Sigmoid colon (tissue), 7 donors: ENCODE measurements at places on chromosomes 3 and 15. TPM values are rescaled to one million over a fixed set of nuclear protein-coding genes. Genes with fewer than 3 reads are reported as not detected.

- H3K36me3 ChIP-seq = no peaks in the 10 kb centered on the region
- H3K4me3 ChIP-seq = no peak overlapping the region
- H3K27ac ChIP-seq = no peak overlapping the region
- H3K4me1 ChIP-seq = peaks cover 6% of the 10 kb centered on the region
- no peak for DNase-seq
- no peaks in the 10 kb centered on the region for H3K27me3 ChIP-seq
Observed at GRCh38 chr15:60795889-60796288, 316.9 kb upstream of the ICE2 start.

The CCR2 gene
- 1.1 TPM for total RNA-seq

The SLC28A2 gene
- not detected for total RNA-seq

GRCh38 chr15:83410532-83410931 lies 36.6 kb upstream of the SH3GL3 start:
- H3K4me1 ChIP-seq = no peaks in the 10 kb centered on the region
- H3K27ac ChIP-seq = no peak overlapping the region
- no peaks in the 10 kb centered on the region for H3K27me3 ChIP-seq
- no peak overlapping the region for H3K4me3 ChIP-seq
- H3K36me3 ChIP-seq = no peaks in the 10 kb centered on the region

DNA sequence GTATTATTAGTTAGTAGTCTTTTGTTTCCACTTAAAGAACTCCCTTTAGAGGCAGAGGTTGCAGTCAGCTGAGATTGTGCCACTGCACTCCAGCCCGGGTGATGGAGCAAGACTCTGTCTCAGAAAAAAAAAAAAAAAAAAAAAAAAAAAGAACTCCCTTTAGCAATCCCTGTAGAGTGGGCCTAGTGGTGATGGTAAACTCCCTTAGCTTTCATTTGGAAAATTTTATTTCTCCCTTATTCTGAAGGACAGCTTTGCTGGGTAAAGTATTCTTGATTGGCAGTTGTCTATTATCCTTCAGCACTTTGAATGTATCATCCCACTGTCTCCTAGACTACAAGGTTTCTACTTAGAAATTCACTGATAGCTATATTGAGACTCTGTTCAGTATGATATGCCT lies 46.0 kb downstream of the RPL39L start:
- no peaks in the 10 kb centered on the region for H3K4me1 ChIP-seq
- H3K27me3 ChIP-seq = no peaks in the 10 kb centered on the region
- H3K4me3 ChIP-seq = no peak overlapping the region
- no peak for DNase-seq
- H3K36me3 ChIP-seq = no peaks in the 10 kb centered on the region

- no peak for DNase-seq
- H3K27ac ChIP-seq = no peak overlapping the region
- no peaks in the 10 kb centered on the region for H3K27me3 ChIP-seq
- no peak overlapping the region for H3K4me3 ChIP-seq
- no peaks in the 10 kb centered on the region for H3K36me3 ChIP-seq
Observed at GRCh38 chr3:149895339-149895738, 75.4 kb downstream of the PFN2 start.

DNA sequence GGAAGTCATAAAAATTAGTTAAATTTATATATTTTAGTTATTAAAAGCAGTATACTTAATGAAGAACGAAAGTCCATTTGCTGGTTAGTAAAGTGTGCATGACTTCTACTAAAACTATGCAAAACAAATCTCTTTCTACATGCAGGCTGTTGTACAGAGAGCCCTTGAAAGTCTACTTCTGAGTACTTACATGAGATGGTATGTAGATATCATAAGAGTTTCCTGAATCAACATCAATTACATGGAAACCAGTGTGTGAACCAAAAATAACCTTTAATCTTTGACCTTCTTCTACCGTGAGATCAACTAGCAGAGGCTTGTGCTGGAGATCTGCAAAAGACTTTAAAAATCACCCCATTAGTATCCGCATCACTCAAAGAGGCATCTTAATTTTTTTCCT lies 42.1 kb upstream of the SLC2A2 start:
- H3K4me1 ChIP-seq = no peaks in the 10 kb centered on the region
- H3K27ac ChIP-seq = no peak overlapping the region
- H3K4me3 ChIP-seq = no peak overlapping the region
- DNase-seq = no peak

The TUSC7 gene
- total RNA-seq = not detected

GRCh38 chr3:14353502-14353901 lies 48.9 kb upstream of the SLC6A6 start:
- no peak for DNase-seq
- H3K36me3 ChIP-seq = no peaks in the 10 kb centered on the region
- peaks cover 6% of the 10 kb centered on the region for H3K4me1 ChIP-seq
- no peaks in the 10 kb centered on the region for H3K27me3 ChIP-seq
- H3K4me3 ChIP-seq = no peak overlapping the region
- no peak overlapping the region for H3K27ac ChIP-seq

The ADAMTS9 gene
- 45.4 TPM for total RNA-seq

- no peak for DNase-seq
- H3K36me3 ChIP-seq = no peaks in the 10 kb centered on the region
- H3K4me3 ChIP-seq = no peak overlapping the region
- no peak overlapping the region for H3K27ac ChIP-seq
- no peaks in the 10 kb centered on the region for H3K27me3 ChIP-seq
Observed at GRCh38 chr15:31858026-31858425, 172.3 kb upstream of the CHRNA7 start.

DNA sequence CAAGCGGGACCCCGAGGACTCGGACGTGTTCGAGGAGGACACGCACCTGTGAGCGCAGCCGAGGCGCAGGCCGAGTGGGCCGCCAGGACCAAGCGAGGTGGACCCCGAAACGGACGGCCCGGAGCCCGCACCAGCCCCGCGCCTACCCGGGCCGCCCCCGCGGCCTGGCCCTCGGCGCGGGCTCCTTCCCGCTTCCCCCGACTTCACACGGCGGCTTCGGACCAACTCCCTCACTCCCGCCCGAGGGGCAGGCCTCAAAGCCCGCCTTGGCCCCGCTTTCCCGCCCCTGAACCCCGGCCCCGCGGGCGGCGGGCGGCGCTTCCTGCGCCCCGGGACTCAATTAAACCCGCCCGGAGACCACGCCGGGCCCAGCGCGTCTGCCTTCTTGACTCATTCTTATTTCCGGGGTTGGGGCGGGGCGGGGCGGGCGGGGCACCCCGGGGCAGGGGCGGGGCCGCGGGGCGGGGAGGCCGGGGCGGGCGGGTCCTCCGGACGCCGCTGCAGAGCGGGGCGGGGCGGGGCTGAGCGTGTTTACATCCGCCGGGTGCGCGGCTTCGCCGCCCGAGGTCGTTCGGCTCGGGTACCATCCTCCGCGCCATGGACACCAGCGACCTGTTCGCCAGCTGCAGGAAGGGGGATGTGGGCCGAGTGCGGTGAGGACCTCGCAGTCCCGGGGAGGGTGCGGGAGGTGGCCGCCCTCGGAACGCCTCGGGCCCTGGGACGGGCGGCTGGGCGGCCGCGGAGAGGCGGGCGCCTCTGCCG lies at the start of gene ABTB1:
ABTB1 (plus strand) TSS at position 524 of the 762 bp plus-strand sequence; CDS start at position 598, 74 bp downstream.
- no peaks in the 10 kb centered on the region for H3K27me3 ChIP-seq
- H3K4me3 ChIP-seq = peak within 1 kb of the TSS; percentile 100
- peaks cover 24% of the 10 kb centered on the region for H3K4me1 ChIP-seq
- H3K27ac ChIP-seq = peak within 1 kb of the TSS; percentile 91

DNA sequence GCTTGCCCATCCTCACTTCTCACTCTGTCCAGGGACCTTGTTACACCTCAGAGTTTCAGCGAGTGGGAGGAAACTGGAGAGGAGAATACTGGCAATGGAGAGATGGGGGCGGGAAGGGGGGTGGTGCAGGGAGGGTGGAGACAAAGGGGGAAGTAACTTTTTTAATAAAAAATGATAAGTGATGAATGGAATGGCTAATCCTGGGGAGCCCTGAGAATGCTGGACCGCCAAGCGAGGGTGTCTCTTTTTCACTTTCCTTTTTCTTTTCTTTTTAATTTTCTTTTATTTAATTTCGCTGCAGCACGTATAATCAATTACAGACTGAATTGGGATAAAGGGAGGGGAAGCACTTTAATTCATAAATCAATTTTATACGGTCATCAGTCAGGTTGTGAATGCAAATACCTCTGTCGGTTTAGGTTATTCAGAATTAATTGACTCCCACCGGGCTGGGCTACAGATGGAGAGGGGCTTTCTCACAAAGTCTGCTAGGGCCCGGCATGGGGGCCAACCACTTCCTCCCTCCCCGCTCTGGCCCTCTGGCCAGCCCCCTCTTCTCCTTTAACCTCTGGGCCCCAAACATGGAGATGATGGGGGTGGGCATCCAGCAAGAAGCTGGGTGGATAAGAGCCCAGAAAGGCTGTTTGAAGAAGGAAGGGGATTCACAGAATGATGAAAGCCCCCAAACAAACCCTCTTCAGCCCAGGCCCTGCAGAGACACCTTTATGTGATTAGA lies 106.8 kb upstream of the BOC start:
- no peaks in the 10 kb centered on the region for H3K27me3 ChIP-seq
- DNase-seq = no peak
- H3K36me3 ChIP-seq = no peaks in the 10 kb centered on the region
- no peak overlapping the region for H3K4me3 ChIP-seq
- H3K27ac ChIP-seq = peak overlapping the region; percentile 44
- H3K4me1 ChIP-seq = peaks cover 12% of the 10 kb centered on the region

The SEMA3G gene
- total RNA-seq = 2.6 TPM

The PARP15 gene
- 3.9 TPM for total RNA-seq

The UQCRC1 gene
- total RNA-seq = 241 TPM

GRCh38 chr3:156892701-156893100 lies 66.5 kb downstream of the LEKR1 start:
- DNase-seq = no peak
- no peaks in the 10 kb centered on the region for H3K4me1 ChIP-seq
- H3K27ac ChIP-seq = no peak overlapping the region
- no peak overlapping the region for H3K4me3 ChIP-seq
- H3K27me3 ChIP-seq = no peaks in the 10 kb centered on the region

The CORO2B gene
- total RNA-seq = 3.7 TPM

DNA sequence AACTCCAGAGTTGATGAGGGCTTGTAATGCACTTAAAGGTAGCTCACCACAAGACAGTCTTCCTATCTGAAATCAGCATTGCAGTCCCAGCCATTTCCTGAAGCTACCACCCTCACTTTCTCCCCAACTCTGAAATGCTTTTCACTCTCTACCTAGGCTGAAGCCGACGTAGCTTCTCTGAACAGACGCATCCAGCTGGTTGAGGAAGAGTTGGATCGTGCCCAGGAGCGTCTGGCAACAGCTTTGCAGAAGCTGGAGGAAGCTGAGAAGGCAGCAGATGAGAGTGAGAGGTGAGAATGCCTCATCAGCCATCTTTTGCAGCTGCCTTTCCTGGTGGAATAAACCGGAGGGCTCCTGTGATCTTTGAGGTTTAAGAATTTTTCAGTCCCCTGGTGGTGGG lies 14.3 kb downstream of the TPM1 start:
- H3K4me1 ChIP-seq = no peaks in the 10 kb centered on the region
- no peak overlapping the region for H3K4me3 ChIP-seq
- peaks cover 47% of the 10 kb centered on the region for H3K36me3 ChIP-seq
- no peaks in the 10 kb centered on the region for H3K27me3 ChIP-seq
- peak overlapping the region; percentile 99 for H3K27ac ChIP-seq
- peak; percentile 94 for DNase-seq

GRCh38 chr15:70172566-70173225 lies 75.0 kb upstream of the TLE3 start:
- no peaks in the 10 kb centered on the region for H3K36me3 ChIP-seq
- H3K4me1 ChIP-seq = no peaks in the 10 kb centered on the region
- H3K4me3 ChIP-seq = no peak overlapping the region
- no peak overlapping the region for H3K27ac ChIP-seq

- H3K36me3 ChIP-seq = peaks cover 6% of the 10 kb centered on the region
- H3K4me3 ChIP-seq = no peak overlapping the region
- no peak for DNase-seq
- no peaks in the 10 kb centered on the region for H3K4me1 ChIP-seq
- H3K27ac ChIP-seq = no peak overlapping the region
Observed at GRCh38 chr3:52370531-52370930, 54.4 kb downstream of the DNAH1 start.

GRCh38 chr3:42498791-42499477 lies 3.5 kb upstream of the VIPR1 start:
- no peaks in the 10 kb centered on the region for H3K36me3 ChIP-seq
- DNase-seq = peak; percentile 38
- H3K27ac ChIP-seq = no peak overlapping the region
- H3K4me1 ChIP-seq = peaks cover 21% of the 10 kb centered on the region
- peaks cover 37% of the 10 kb centered on the region for H3K27me3 ChIP-seq

The SLC2A2 gene
- total RNA-seq = not detected
